Stimulated activated CD4-positive, alpha-beta T cell treated with anti-CD3 and anti-CD28 coated beads, Interleukin-4, amount 100 ng/mL, for 1 hour (primary cell): ENCODE measurements at places on chromosomes 5 and 9.

DNA sequence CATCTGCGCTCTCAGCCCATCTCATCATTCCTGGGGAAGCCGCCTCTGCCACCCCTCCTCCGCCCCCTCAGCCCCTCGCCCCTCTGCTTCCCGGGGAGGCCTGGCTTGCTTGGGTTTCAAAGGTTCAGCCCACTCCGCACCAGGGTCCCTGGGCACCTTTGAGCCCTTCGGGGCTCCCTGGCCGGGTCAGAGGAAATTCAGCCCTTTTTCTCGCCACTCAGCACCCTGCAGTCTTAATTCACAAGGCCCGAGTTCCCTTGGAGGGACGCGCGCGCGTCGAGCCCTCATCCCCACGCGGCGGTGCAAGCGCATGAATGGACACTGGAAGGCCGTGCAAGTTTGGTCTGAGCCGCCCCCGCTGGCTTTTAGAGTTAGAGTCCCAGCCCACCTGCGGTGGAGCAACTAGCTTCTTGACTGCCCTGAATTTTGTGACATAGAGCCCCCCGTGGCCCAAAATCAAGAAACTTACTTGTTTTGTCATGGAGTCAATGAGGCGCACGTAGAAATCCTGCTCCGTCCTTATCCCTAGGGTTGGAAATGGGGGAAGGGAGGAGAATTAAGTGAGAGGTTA lies 4.5 kb downstream of the EBF1 start:
- DNase-seq = no peak

GRCh38 chr5:20833081-20833627 lies 845.2 kb upstream of the CDH18 start:
- no peak for DNase-seq

DNA sequence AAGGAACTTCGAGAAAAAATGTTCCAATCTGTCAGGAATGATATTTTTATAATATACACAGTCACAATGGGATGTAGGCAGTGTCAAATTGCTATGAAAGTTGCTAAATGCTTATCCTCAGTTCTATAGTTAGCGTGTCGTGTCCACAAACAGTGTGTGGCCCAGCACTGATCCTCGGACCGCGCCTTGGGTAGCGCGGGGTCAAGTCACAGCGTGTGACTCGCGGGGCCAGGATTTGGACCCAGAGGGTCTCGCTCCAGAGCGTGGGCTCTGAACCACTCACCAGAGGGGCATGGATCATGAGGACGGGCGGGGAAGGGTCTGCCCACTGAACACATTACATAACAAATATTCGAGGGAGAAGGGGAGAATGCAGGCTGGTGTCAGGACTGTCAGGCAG lies 171.8 kb downstream of the C9orf50 start:
- no peak for DNase-seq

DNA sequence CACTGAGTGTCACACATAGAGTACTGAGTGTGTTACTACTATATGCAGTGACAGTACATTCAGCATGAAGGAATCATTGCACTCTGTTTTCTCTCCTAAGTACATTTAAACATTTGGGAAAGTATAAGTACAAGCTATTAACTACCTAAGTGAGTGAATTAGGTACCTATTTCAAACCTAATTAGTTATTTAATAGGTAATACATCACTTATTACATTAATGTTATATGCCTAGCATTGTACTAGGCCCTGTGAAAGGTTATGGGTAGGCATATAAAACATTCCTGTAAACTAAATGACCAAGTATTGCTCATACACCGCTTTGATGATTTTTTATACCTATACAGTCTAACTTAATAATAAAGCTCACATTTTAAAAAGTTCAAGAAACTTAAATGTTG lies 25.7 kb upstream of the PPP3R2 start:
- no peak for DNase-seq

GRCh38 chr5:74476046-74476818 lies 164.3 kb downstream of the ENC1 start:
- no peak for DNase-seq

DNA sequence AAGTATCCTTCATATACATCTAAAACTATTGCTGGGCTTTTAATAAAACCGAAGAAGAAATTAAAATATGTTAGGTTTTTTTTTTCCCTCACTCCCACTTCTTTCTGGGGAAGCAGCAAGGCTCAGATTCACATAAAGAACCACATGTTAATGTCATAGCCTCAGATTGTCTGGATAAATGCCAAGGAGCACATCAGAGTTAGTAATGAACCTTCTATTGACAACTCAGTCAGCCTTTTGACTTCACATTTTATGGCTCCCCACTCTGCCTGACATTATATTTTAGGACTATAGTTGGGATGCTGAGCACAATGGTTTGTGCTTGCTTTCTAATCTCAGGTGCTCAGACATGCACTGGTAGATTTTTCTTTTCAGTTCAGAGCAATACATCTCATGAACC lies 21.8 kb downstream of the DMAC1 start:
- DNase-seq = no peak

DNA sequence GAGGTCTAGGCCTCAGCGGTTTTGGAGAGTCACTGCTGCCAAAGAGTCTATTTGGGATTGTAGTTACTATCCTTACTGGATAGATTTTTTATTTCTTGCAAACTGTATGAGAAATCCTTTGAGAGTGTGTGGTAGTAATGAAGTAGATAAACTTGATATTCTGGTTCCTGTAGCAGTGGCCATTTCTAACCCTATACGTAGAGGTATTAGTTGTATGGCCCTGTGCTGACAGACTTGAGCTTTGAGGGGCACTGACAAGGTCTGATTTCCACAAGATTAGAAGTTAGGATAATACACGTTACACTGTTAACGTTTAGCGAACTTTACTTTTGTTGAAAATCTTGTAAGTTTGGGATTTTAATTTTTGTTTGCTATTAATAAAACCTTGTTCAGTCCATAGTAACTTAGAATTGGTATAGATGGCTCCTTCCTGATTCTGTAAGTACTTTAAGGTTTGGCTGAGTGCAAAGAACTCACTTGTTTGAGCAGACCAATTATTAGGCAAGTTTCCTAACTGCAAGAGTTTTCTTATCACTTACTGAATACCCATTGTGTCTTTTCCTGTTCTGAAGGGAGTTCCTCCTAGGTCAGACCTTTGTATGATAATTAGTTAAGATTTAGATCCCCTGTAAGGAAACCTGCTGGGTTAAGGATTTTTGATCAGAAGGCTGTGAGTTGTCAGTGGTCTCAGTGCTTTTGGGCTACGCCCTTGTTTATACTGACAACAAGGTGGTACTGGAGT lies 31.4 kb downstream of the GCNT1 start:
- DNase-seq = no peak

DNA sequence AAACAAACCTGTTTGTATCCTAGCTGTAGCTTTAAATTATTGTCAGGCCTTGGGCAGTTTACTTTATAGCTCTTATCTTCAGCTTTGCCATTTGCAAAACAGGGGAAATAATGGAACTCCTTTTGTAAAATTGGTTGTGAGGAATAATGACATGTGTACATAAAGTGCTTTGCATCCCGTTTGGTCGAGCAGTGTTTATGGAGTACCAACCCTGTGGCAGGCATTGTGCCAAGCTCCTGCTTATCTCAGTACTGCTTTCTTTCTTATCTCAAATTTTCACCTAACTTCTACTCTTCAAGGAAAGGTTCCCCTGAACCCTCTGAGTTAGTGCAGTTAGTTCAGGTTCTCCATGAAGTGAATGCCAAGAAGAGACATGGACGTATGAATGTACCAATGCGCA lies 9.4 kb upstream of the TENT2 start:
- no peak for DNase-seq

GRCh38 chr5:76867827-76868693 lies 18.2 kb downstream of the S100Z start:
- DNase-seq = peak; percentile 63

- no peak for DNase-seq
These were observed 69.1 kb downstream of the NIPBL start for GRCh38 chr5:36945687-36946086.

DNA sequence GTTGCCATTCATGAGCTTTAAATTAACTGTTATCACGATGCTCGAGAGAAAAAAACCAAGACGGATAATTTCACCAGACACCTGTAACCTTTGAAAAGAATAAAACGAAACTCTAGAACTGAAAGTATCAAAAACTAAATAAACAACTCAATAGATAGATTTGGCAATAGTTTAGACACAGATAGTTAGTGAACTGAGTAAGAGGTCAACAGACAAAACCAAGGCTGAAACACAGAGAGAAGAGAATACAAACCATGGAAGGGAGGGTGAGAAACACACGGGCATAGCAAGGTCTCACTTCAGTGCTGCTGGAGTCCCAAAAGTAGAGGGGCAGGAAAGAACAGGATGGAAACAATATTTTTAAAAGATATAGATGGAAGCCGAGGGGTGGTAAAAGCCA lies 3.3 kb upstream of the OR2V1 start:
- DNase-seq = no peak

DNA sequence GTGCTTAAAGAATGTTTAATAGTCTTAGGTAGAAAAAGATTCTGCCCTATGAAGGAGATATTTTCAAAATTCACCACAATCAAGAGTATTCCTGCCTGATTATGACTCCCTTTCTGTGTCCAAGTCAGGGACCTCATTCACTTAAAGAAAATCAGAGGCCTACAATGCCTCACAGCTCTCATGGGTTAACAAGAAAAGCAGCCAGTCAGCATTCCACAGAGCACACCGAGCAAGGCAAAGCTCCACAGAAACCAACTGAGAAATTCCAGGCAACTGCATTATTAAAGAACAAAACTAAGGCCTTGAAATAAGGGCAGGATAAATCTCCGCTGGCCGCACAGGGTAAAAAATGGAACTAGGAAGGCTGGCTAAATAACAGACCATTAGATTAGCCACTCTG lies 161.1 kb downstream of the TARS1 start:
- no peak for DNase-seq

GRCh38 chr5:135472141-135472540 lies 20.0 kb upstream of the TIFAB start:
- DNase-seq = no peak

- DNase-seq = no peak
These were observed 39.0 kb upstream of the CACNA1B start for GRCh38 chr9:137838576-137838975.

GRCh38 chr5:32168460-32169033 lies 5.6 kb downstream of the GOLPH3 start:
- DNase-seq = no peak

DNA sequence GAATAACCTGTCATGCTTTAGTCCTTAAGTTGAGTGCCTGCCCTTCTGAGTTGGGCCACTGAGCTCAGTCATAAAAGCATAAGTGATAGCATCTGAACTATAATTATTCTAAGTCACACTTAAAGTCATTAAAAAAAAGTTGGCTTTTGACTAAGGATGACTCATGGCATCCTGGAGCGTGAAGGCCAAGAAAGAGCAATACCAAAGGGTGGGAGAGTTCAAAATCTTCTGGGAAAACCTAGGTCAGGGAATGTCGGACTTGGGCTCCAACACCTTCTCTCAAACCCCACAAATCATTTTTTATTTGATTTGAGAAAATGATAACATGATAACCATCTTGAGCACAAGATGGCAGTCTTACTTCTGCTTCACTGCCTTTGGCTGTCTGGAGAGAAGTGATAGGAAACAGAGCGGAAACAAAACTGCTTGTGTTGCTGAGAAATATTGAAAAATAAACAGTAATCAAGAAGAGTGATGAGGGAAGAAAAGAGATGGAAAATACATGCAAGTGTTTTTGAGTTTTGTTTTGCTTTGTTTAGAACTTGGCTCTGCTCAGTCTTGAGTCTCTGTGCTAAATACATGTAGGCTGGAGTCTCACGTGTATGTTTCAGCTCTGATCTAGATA lies 16.9 kb upstream of the NTRK2 start:
- DNase-seq = no peak

GRCh38 chr9:28866951-28867350 lies 1293.7 kb upstream of the C9orf72 start:
- DNase-seq = no peak

- no peak for DNase-seq
These were observed 34.3 kb downstream of the GPR107 start for GRCh38 chr9:130088051-130088450.

DNA sequence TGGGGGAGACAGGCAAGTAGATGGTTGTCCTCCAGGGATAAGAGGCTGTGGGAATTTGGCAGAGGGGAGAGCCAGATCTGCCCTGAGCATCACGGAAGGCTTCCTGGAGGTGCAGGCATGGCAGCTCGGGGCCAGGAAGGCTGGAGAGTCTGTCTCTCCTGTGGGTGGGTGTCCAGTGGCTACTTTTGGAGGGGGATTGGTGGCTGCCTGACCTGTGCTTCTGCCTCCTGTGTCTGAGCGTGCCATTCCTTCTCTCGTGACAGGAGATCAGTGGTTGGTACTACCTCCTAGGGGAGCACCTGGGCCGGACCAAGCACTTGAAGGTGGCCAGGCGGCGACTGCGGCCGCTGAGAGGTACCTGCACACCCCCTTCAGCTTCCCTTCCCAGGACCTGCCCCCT lies 33.5 kb downstream of the RGS3 start:
- no peak for DNase-seq

DNA sequence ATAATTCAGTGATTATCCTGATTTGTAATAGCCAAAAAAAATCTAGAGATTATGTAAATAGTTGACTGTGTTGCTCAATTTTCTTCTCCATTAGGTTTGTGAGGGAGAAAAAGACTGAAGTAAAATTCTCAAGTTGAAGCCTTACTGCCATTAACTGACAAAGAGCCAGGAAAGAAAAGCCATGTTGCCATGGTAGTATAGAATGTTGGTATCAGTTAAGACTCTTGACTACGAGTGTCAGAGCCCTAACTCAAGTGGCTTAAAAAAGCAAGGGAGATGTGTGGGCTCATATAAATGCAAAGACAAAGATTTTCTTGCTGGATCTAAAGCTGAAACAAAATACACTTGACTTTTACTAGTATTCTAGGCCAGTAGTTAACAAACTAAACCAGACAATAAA lies 571.7 kb downstream of the KCTD16 start:
- DNase-seq = no peak

- DNase-seq = no peak
These were observed 38.3 kb downstream of the PARP8 start for GRCh38 chr5:50704730-50705129.

DNA sequence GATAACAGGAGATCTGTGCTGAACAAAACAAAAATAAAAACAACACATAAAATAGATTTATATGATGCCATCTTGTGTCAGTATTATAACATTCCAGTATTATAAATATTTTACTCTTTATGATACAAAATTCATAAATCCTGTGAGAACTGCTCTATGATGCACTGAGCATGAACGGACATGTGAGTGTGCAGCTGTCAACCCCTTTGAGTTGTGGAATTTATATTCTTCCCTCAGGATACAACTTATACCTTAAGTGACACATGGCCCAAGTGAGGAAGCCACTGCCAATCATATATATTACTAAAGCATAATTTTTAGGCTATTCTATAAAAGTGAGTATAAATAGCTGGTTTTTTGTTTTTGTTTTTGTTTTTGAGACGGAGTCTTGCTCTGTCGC lies 116.0 kb upstream of the OR13F1 start:
- DNase-seq = no peak

DNA sequence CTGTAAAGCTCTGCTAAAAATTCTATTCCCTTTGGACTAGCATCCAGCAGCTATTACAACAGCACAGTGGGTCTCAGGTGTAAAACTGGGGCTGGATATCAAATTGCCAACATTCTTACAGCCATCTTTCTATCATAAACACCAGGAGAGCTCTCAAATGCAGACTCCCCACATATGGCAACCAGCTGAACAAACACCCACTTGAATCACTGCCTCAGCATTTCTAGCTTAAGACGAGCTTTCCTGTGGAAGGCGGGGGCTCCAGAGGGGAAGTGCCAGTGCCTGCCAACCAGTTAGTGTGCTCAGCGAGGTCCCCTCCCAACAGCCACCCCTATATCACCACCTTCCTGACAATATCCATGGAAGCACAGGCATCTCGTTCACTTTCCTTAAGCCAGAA lies 62.2 kb downstream of the IPPK start:
- DNase-seq = no peak

- no peak for DNase-seq
These were observed 22.2 kb downstream of the TNFSF8 start for GRCh38 chr9:114908104-114908622.

- no peak for DNase-seq
These were observed 213.0 kb downstream of the SMARCA2 start for GRCh38 chr9:2228132-2228531.
